ENCODE measurements at places on chromosomes 1 and 21. TPM values are rescaled to one million over a fixed set of nuclear protein-coding genes. Genes with fewer than 3 reads are reported as not detected.

GRCh38 chr1:178704833-178705232 is 20.2 kb upstream of the RALGPS2 start:
- no peak overlapping the region for H3K27ac ChIP-seq
- DNase-seq, result no peak
- no peaks in the 10 kb centered on the region for H3K36me3 ChIP-seq
- H3K27me3 ChIP-seq, result no peaks in the 10 kb centered on the region
- H3K4me3 ChIP-seq, result no peak overlapping the region

DNA sequence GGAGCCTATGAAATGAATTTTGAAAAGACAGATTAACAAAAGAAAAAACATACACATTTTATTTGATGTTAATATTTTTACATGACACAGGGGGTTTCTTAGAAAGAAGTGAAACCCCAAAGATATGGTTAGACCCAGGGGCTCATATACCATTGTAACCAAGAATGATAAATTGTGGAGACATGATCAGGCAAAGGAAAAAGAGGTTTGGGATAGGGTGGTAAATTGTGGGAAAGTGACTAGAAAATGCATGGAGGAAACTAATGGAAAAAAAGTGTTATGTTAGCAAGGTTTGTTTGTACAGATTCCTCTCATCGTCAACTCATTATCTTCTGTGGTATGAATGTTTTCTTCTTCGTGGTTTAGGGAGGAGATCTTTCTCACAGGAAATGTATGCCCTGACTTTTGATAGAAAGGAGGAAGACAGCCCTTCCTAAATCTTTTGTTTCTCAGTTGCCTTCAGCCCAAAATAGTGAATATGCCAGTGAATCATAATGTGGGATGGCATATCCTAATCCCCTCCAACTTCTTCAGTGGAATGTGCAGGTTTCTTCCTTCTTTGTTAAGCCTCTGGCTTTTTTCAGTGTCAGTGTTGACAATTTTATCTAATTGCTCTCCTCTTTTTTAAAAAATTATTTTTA is 140.4 kb upstream of the UBE2U start:
- no peak overlapping the region for H3K27ac ChIP-seq
- H3K4me1 ChIP-seq, result no peaks in the 10 kb centered on the region
- no peak overlapping the region for H3K4me3 ChIP-seq
- H3K36me3 ChIP-seq, result no peaks in the 10 kb centered on the region

DNA sequence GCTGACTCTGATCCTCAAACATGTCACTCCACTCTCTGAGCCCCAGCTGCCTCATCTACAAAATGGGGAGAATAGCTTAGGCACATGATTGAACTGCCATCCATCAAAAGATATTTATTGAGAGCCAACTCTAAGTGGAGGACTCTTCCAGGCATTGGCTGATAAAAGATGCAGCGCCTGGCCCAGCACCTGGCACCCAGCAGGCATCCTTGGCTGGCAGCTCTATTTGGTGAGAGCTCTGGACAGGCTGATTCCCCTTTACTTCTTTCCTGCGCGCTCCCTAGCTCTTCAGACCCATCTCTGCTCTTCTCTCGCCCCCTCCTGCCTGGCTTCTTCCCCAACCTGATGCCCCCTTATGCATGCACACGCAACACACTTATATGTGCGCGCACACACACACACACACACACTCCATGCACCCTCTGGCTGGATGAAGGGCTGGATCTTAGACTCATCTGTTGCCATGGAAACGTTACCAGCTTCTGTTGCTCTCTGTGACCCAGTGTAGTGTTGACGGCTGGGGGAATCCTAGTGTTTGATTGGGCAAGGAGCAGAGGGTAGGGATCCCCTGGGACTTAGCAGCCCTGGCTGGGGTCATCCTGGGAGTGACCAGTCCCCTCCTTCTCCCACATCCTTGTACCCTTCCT is 49.3 kb downstream of the VWA5B1 start:
- no peak overlapping the region for H3K4me3 ChIP-seq
- DNase-seq, result no peak
- H3K36me3 ChIP-seq, result no peaks in the 10 kb centered on the region
- H3K27ac ChIP-seq, result no peak overlapping the region
- peaks cover 8% of the 10 kb centered on the region for H3K27me3 ChIP-seq

Gene TRIM17
- total RNA-seq, result 1.5 TPM

Gene S100A16
- 54.4 TPM for total RNA-seq

Gene PRR9
- total RNA-seq, result 0.52 TPM

Gene HSD3B2
- not detected for total RNA-seq

Gene NBPF4
- not detected for total RNA-seq

Gene CFAP57
- total RNA-seq, result 0.18 TPM

Measured in astrocyte (in vitro differentiated cells and primary cell).